Tibial nerve (tissue), 4 donors: ENCODE measurements at places on chromosomes 2 and 18. TPM values are rescaled to one million over a fixed set of nuclear protein-coding genes. Genes with fewer than 3 reads are reported as not detected.

GRCh38 chr2:218366621-218367414 lies 10.2 kb downstream of the CATIP start:
- no peak for DNase-seq

- no peak for DNase-seq
Observed at GRCh38 chr2:133082034-133082433, 412.0 kb upstream of the LYPD1 start.

- no peak for DNase-seq
Observed at GRCh38 chr2:16250466-16250865, 310.1 kb downstream of the MYCN start.

GRCh38 chr2:216343221-216343980 lies 28.9 kb downstream of the MARCHF4 start:
- no peak for DNase-seq

The TMEM17 gene
- 3.3 TPM for total RNA-seq
